LHCN-M2 (cell line): ENCODE measurements at places on chromosomes 5 and 9.
A peak's percentile ranks its signal among the peaks of the same experiment; 100 is the strongest.

DNA sequence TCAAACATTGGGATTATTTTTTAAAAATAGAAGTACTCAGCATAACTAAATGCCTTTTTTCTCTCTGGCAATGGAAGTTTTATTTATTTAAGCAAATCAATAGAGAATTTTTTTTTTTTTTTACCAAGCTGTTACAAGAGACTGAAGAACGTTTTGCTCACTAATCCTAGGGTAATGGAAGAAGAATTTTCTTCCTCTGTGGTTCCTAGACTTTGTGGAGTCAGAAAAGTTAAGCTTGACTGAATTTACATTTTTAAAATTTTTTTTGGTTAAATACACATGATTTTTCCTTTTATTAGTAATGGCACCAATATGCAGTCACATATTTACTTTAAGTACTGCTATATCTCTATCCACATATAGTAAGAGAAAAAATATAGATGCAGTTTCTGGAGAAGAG, 189.8 kb downstream of the PCSK1 start:
- DNase-seq: no peak

GRCh38 chr9:109468927-109469326, 29.2 kb downstream of the PTPN3 start:
- DNase-seq: no peak

- no peak for DNase-seq
Measured at GRCh38 chr5:34719029-34719428, 62.9 kb downstream of the RAI14 start.

DNA sequence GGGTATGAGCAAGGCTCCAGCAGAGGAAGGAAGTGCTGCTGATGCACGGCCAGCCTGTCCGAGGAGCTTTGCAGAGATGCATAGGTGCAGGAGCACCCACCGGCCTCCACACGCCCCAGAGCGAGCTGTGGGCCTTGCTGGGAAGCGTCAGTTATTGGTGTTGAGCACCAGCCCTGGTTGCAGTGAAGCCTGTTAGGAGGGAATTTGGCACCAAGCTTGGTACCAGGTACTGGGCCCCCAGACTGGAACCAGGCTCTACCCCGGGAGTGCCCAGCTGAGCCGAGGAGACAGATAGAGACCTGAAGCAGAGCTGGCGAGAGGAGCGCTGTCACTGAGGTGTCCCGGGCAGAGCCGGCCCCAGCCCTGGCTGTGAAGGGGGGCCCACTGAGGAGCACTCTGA, 5.2 kb downstream of the TCF7 start:
- no peak for DNase-seq

DNA sequence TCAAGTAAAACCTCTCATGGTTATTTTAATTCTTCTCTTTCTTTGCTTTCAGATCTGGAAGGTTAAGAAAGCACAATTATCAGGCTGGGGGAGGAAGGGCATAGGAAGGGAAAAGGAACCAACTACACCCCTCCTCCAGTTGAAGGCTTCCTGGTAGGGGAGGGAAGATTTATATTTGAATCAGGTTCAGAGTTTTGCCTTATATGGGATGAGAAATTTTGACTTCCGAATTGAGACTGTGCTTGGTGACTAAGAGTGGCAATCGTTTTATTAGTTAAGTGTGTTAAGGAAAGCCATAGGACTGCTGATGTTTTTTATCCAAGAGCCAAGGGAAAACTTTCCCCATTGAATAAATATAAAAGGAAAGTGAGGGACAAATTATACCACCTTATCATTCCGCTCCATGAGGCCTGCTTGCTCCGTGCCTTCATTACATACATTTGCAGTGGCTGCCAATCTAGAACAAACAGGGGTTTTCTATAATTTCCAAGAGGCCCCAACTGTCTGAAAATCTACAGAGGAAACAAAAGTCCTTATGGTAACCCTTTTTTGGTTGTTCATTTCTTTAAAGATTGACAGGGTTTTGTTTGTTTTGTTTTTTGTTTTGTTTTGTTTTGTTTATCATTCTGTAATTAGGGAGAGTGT, 115.7 kb upstream of the EPB41L4A start:
- DNase-seq: no peak

- DNase-seq: peak; percentile 38
Measured at GRCh38 chr9:37200433-37201005, 80.1 kb downstream of the ZCCHC7 start.

DNA sequence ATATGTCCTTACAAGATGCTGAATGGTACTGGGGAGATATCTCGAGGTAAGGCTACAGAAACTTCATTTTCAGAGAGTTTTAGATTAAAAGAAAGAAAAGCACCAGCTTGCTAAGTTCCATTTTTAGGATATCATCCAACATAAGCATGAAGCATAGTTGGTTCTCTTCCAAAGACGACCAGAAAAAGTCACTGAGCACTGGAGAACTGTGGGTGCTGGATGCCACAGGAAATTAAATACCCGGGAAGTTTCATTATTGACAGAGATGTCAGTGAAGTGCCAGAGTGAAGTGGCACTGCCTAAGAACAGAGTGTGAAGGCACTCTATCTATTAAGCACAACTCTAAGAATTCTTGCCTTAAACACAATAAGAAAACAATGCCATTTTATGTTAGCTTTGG, 76.8 kb downstream of the PIK3R1 start:
- DNase-seq: peak; percentile 21

- no peak for DNase-seq
Measured at GRCh38 chr5:125950012-125950615, 473.1 kb upstream of the GRAMD2B start.

DNA sequence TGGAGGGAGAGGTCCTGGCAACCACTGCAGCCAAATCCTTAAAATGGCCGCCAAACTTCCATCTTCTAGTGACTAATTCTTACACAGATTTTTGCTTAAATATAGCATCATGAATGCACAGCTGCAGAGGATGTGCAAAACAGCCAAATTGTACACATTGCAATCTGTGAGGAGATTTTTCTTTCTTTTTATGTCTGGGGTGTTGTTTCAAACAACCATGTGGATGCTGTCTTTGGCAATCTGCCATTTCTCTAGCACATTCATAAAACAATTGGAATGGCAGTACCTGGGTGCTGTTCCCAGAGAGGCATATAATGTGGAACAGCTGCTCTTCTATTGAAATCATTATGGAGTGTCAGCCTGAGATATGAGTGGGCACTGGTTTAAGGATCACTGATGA, 1082.9 kb upstream of the SEMA6A start:
- peak; percentile 91 for DNase-seq

- DNase-seq: no peak
Measured at GRCh38 chr5:139079991-139080610, 118.1 kb downstream of the SIL1 start.

- DNase-seq: no peak
Measured at GRCh38 chr5:175494264-175495183, 16.2 kb downstream of the SFXN1 start.

GRCh38 chr5:153907170-153907775, 131.4 kb downstream of the FAM114A2 start:
- DNase-seq: no peak

- peak; percentile 91 for DNase-seq
Measured at GRCh38 chr9:5389109-5389732, 48.5 kb downstream of the PLGRKT start.

- no peak for DNase-seq
Measured at GRCh38 chr5:18797222-18797621, 1163.0 kb downstream of the TAF11L14 start.
